ENCODE measurements at places on chromosomes 2 and 18.
A peak's percentile ranks its signal among the peaks of the same experiment; 100 is the strongest.

GRCh38 chr2:127313406-127313805, 19.5 kb upstream of the ERCC3 start:
- no peak overlapping the region for H3K27ac ChIP-seq
- no peak overlapping the region for H3K4me3 ChIP-seq
- H3K36me3 ChIP-seq, result peaks cover 99% of the 10 kb centered on the region
- no peaks in the 10 kb centered on the region for H3K4me1 ChIP-seq
- no peaks in the 10 kb centered on the region for H3K27me3 ChIP-seq

- H3K27me3 ChIP-seq, result no peaks in the 10 kb centered on the region
- H3K4me1 ChIP-seq, result no peaks in the 10 kb centered on the region
- DNase-seq, result no peak
- H3K36me3 ChIP-seq, result no peaks in the 10 kb centered on the region
These were observed 198.6 kb downstream of the MEMO1 start for GRCh38 chr2:31812051-31812798.

GRCh38 chr18:45722899-45723298, 1.1 kb upstream of the SLC14A1 start:
- H3K4me3 ChIP-seq, result no peak overlapping the region
- H3K27ac ChIP-seq, result no peak overlapping the region
- no peaks in the 10 kb centered on the region for H3K27me3 ChIP-seq
- DNase-seq, result peak; percentile 78
- H3K36me3 ChIP-seq, result no peaks in the 10 kb centered on the region
- H3K4me1 ChIP-seq, result no peaks in the 10 kb centered on the region

- no peaks in the 10 kb centered on the region for H3K27me3 ChIP-seq
- no peak overlapping the region for H3K4me3 ChIP-seq
- H3K36me3 ChIP-seq, result peaks cover 2% of the 10 kb centered on the region
- H3K27ac ChIP-seq, result no peak overlapping the region
- peaks cover 6% of the 10 kb centered on the region for H3K4me1 ChIP-seq
These were observed 73.3 kb downstream of the NDUFA10 start for GRCh38 chr2:239951825-239952224.

Measured in lower lobe of right lung (tissue), 2 donors.